PC-9 (cell line): ENCODE measurements at places on chromosomes 13 and 19. TPM values are rescaled to one million over a fixed set of nuclear protein-coding genes. Genes with fewer than 3 reads are reported as not detected.
A peak's percentile ranks its signal among the peaks of the same experiment; 100 is the strongest.

- DNase-seq = no peak
Measured at GRCh38 chr19:49442354-49442753, 1.0 kb upstream of the SLC17A7 start.

DNA sequence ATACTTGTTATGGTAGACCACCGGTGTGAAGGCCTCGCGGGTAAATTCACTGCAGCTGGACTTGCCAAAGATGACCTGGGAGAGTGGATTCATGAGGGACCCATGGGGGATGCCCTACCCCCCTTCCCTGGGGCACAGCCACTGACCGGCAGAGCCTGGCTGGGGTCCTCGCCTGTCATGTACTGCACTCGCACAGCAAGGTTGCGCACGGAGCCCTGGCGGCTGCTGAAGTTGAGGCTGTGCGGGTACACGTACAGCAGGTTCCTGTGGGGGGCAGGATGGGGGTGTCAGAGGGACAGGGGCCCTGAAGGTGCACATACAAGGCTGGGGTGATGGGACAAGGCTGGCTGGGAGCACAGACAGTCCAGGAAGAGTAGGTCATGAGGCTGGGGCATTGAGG, 1.4 kb upstream of the ANGPTL8 start:
- DNase-seq = no peak

DNA sequence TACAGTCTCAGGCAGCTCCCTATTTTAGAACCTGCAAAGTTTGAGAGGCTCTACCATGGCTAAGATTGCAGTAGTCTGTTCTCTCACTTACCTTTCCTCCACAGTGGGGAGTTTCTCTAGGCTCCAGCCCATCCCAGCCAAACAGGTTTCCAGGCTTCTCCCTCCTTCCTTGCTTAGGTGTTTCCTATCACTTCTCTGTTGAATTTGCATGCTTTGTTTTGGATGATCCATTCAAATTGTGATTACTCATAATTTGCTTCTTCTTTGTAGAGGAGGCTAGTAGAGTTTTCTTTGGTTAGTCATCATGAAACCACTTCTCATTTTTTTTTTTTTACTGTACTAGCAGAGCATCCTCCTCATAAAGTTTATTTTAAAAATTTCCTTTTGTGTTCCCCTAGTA, 1242.2 kb upstream of the MIR17HG start:
- peak; percentile 64 for DNase-seq

GRCh38 chr13:92384410-92384809, 842.2 kb upstream of the GPC6 start:
- no peak for DNase-seq

GRCh38 chr13:113245849-113246796, 36.7 kb downstream of the CUL4A start:
- DNase-seq = peak; percentile 15

GRCh38 chr13:43545317-43545874, 241.4 kb downstream of the ENOX1 start:
- DNase-seq = no peak

- no peak for DNase-seq
Measured at GRCh38 chr13:96229356-96229755, 139.4 kb downstream of the HS6ST3 start.

- DNase-seq = no peak
Measured at GRCh38 chr13:95800436-95800835, 123.5 kb downstream of the DNAJC3 start.

DNA sequence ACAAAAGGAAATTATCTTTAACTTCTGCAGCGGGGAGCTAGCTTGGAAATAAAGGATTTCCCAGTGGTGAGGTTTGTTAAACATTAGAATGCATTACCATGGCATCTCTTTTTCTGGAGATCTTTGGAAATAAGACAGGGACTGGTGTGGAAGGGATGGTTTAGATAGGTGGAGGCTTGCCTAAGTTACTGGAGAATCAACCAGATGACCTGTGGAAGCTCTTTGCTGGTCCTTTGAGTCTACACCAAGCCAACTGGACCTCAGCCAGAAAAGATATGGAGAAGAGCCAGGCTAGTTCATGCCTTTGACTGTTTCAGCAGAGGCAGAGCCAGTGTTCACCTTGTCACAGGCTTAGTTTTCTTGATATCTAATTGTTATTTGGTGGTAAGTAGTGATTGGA, 134.7 kb downstream of the KCNRG start:
- peak; percentile 27 for DNase-seq

GRCh38 chr19:19661675-19662251, 1.7 kb downstream of the ATP13A1 start:
- no peak for DNase-seq

DNA sequence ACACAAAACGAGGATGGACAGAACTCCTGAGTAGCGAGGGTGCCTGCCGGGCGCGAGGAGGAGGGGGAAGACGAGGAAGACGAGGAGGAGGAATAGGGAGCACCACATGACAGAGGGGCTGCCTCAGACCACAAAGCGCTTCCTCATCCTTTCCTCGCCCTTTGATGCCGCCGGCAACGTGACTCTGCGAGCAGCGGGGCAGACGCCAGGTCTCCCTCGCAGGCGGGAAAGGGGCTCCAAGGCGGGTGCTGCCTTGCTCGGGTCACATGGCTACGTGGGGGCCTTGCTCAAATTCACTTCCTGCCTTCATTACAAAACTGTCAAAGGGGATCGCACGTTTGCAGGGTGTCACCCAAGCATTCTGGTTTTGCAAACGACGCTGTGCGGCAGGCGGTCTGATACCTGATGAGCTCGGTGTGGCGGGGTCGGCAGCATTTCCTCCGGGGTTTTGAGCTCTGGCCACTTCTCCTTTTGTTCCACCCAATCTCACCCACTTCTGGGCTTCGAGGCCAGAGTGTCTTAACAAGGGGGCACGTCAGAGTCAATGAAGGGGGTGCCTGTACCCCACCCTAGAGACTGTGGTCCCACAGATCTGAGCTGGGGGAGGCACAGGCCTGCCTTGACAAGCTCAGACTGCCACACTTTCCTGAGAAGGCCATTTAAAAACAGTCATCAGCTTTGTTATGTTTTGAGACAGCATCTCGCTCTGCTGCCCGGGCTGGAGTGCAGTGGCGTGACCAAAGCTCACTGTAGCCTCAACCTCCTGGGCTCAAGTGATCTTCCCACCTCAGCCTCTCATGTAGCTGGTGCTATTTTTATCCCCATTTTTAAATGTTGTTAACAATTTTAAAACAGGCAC, 14.9 kb downstream of the MAP2K2 start:
- DNase-seq = no peak

DNA sequence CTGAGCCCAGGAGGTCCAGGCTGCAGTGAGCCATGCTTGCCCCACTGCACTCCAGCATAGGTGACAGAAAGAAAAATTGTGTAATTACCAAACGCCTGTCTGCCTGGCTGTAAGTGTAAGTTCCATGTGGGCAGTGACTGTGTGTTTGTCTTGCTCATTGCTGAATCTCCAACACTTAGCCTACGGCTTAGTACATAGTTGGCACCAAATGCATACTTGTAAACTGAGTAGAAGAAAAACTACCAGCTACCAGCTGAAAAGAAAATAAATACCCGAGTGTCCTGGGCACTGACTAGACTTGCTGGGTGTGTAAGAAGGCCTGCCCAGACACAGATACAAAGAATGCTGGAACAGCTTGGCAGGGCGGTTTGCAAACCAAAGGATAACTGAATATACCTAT, 2.7 kb upstream of the CEBPG start:
- no peak for DNase-seq

DNA sequence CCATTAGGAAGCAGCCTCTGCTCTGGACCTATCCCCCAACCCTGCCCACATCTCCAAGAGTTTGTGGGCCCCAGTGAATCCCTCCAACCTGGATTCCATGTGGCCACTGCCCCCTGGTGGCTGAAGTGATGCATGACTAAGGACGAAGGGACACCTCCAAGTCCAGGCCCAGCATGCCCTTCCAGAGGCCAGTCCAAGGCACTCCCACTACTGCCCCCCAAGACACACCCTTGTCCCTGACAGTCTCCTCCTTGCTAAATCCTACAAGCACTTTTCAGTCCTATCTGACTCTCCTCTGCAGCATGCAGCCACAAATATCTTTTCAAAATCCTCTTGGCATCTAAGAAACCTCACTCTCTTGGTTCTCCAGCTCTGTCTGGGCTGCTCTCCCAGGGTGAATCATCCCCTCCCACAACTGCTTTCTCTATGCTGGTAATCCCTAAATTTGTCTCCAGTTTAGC, 33.0 kb downstream of the DEDD2 start:
- peak; percentile 50 for DNase-seq

DNA sequence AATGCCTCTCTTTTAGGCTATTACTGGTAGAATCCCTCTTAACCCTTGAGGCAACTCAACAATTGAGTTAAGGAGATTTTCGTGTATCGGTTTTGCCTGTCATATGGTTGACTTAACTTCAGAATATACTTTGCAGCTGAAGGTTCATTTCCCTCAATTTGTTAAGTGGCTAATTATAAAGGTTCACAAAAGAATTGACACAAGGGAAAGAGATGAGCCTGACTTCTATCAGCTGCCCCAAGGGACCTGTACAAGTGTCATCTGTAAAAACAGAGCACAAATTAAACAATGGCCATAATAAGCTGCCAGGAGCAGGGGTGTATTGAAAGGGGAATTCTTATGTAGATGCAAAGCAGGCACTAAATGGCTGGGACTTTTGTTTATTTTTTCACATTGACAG, 334.8 kb upstream of the OBI1 start:
- no peak for DNase-seq

DNA sequence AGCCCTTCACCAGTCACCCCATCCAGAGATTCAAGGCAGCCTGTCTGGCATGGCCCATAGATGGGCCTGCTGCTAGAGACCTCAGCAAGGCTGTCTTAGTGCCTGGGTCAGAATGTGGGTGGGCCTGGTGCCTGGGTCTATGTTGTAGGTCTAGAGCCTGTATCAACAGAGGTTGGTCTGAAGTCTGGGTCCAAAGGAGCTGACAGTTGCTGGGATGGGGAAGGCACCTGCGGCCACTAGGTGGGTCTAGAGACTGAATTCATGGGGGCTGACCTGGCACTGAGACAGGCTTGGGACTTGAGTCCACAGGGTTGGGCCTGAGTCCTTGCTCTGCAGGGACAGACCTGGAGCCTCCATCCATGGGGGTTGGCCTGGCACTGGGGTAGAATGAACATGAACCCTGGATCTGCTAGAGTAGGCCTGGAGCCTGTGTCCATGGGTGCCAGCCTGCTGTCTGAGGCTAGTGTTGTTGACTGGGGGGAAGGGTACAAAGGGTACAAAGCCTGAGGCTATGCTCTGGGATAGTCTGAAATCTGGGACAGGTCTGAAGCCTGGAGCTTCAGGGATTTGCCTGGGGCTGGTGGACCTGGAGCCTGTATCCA, 516.8 kb downstream of the OLFM4 start:
- DNase-seq = no peak

- no peak for DNase-seq
Measured at GRCh38 chr13:87131611-87132010, 539.6 kb upstream of the SLITRK5 start.

DNA sequence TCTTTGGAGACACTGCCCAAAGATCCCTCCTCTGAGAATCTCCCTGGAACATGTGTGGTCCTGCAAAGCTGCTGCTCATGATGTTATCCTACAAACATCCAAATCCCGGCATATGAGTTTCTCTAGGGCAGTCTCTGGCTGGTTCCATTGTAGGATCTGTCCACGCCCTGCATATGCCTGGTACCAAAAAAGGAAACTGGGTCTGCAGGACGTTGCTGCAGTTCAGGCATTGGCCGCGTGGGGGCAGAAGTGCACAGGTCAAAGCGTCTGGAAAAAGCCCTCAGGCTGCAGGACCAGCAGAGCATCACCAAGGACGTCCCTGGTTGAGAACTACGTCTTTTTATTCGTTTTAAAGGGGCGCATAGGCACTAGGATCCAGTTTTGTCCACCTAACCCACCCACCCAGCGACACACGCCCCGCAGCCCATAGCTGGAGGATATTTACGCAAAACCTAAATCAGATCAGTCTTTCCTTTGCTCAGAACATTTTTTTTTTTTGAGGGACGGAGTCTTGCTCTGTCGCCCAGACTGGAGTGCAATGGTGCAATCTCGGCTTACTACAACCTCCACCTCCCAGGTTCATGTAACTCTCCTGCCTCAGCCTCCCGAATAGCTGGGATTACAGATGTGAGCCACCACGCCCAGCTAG, 12.9 kb upstream of the ZNF564 start:
- DNase-seq = peak; percentile 75

- peak; percentile 82 for DNase-seq
Measured at GRCh38 chr19:10461047-10461949, 41.0 kb downstream of the PDE4A start.

GRCh38 chr19:21321134-21321533, 8.1 kb downstream of the ZNF708 start:
- DNase-seq = no peak

GRCh38 chr19:52535771-52536447, 8.4 kb downstream of the ZNF808 start:
- no peak for DNase-seq

DNA sequence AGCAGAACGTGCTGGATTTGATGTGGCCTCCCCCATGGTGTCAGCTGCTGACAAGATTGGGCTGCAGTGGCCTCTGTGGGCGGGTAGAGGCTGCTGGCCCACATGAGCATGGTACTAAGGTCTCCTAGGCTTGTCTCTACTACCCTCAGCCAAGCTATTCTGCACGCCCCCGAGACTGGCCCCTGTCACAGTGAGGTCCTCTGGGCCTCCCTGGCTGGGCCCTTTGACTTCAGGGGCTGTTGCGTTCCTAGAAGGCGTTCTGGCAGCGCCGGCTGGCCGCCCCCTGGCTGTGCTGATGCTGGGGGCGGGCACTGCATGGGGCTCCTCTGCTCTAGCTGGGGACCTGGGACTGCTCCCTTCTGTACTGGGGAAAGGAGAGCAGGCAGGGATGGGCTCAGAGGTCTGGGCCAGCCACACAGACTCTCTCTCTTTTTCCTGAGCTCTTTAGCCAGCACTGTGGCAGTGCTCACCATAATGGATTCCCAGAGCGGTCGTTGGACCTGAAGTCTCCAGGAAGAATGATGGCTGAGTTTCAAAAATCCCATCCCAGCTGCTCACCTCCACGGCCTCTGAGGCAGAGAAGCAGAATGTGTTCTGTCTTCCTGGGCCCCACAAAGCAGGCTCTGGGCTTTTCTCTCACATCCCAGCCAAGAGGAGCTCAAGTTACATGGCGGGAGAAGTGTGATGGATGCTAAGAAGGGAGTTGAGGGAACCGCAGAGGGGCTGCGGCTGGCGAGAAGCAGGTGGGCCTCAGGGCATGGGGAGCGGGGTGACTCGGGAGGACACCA, 32.3 kb downstream of the TSSK6 start:
- no peak for DNase-seq

DNA sequence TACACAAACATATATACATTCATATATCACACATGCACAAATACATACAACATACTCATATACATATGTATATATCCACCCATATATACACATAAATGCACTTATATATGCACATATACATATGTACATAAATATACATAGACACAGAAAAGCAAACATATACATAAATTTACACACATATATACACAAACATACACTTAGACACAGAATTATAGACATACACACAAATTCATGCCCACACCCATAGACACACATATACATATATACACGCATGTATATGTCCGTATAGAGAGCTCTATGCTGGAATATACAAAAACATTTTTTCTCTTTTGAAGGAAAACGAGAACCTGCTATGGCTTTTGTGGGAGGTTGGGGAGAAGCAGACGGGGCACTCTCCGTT, 20.6 kb downstream of the PNMA8A start:
- DNase-seq = no peak

Gene FSTL3
- total RNA-seq = 40.9 and 85.1 TPM in 2 replicates

Gene CYP2A6
- total RNA-seq = not detected in 2 replicates

Gene LPAR6
- total RNA-seq = 2.7 TPM in 2 replicates

Gene POLR1D
- total RNA-seq = 104 and 119 TPM in 2 replicates

Gene NKPD1
- 0.37 and 0.75 TPM in 2 replicates for total RNA-seq

Gene CYP4F8
- total RNA-seq = not detected in 2 replicates

Gene SBSN
- total RNA-seq = 0.76 and 0.88 TPM in 2 replicates

Gene KLK15
- total RNA-seq = not detected in 2 replicates

Gene LAIR2
- total RNA-seq = not detected in 2 replicates

Gene CALR
- 606 and 727 TPM in 2 replicates for total RNA-seq

Gene SYCN
- not detected in 2 replicates for total RNA-seq

Gene CLDN10
- total RNA-seq = not detected in 2 replicates
